Posterior cingulate gyrus (tissue), 11 donors: ENCODE measurements at places on chromosomes 1 and 21.

GRCh38 chr1:209629621-209630382, 22.4 kb downstream of the LAMB3 start:
- peak; percentile 49 for DNase-seq

DNA sequence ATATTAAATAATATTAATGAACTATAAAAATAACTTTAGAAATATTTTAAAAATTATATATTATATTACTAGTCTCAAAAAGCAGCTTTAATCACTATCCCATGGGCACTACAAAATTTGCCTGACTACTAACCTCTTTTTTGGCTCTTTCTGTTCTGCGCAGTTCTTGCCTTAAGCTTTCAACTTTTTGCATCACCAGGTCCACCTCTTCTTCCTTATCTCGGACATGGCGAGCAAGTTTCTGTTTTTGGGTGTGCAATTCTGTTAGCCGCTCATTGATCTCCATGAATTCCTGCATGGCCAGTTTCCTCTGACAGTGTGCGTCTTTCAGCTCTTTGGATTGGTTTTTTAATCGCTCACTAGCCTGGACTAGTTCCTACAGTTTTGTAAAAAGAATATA, 172.4 kb downstream of the COQ8A start:
- DNase-seq: no peak

GRCh38 chr1:166920561-166921475, 44.8 kb upstream of the TADA1 start:
- DNase-seq: peak; percentile 86

DNA sequence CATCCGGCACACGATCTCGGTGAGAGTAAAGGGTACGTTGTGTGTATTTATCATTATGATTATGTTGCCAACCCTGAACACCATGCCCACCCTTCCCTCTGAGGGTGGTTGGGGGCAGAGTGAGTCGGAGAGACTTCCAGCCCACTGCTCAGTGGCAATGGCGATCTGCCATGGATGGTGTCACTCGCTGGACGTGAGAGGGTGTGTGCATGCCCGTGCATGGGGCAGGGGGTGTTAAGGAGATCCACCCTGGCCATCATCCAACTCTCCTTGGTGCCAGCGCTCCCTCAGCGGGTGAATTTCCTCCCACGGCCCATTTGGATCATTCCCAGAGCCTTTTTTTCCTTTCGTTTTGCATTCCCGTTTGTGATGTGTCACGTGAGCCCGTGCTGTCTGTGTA, 74.1 kb upstream of the CNTN2 start:
- DNase-seq: no peak

DNA sequence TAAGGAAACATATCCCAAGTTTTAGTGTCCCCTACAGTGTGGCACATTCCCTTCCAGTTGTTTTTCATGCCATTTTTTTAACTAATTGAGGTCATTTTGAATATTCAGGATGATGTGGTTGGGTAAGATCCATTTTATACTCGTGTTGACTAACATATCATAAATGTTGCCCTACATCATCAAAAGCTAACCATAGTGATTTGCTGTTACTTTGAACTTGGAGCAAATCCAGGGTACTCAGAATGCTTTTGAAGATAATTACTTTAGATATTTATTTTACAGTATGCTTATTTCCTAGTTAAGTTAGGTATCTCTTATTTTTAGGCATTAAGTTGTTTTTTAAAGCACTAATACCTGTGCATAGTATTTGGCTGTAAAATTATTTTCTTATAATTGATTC, 57.8 kb downstream of the DYRK1A start:
- DNase-seq: no peak

DNA sequence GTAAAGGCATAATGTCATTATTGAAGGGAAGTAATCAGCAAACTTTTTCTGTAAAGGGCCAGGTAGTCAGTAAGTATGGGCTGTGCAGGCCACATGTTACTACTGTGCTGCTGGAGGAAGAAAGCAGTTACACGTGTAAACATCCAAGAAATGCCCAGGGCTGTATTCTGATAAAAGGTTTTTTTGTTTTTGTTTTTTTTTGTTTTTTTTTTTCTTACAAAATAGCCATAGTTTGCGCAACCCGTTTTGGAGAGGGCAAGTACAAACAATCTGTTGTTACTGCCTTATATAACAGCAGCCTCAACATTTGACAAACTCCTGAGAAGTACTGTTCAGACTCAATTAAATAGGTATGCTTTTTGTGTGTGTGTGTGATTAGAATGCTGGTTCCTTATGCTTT, 26.7 kb upstream of the MTMR11 start:
- no peak for DNase-seq

GRCh38 chr21:30733026-30733425, 14.0 kb downstream of the KRTAP21-2 start:
- no peak for DNase-seq

- DNase-seq: no peak
Measured at GRCh38 chr1:119865627-119866026, 30.7 kb downstream of the ADAM30 start.

GRCh38 chr1:27154469-27154990, 395 bp downstream of the SLC9A1 start:
- no peak for DNase-seq

- DNase-seq: no peak
Measured at GRCh38 chr1:157785248-157785647, 8.3 kb upstream of the FCRL2 start.

GRCh38 chr21:24899138-24899537, 708.1 kb downstream of the MRPL39 start:
- no peak for DNase-seq

DNA sequence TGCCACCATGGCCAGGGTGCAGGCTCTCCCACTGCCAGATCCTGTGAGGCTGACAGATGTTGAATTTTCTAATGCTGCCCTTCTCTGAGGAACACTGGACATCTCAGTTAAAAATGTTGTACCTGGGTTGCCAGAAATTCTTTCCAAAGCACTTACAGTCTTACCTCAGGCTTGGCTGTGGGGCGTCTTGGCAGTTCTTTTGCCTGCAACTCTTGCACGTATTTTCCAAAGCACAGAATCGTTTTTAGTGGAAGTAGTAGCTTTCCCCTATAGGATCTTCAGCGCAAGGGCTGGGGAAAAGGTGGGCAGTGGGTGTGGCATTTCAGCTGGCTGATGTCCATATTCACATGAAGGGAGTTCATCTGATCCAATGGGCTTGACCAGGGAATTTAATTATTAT, 53.9 kb downstream of the EDN2 start:
- DNase-seq: peak; percentile 10

DNA sequence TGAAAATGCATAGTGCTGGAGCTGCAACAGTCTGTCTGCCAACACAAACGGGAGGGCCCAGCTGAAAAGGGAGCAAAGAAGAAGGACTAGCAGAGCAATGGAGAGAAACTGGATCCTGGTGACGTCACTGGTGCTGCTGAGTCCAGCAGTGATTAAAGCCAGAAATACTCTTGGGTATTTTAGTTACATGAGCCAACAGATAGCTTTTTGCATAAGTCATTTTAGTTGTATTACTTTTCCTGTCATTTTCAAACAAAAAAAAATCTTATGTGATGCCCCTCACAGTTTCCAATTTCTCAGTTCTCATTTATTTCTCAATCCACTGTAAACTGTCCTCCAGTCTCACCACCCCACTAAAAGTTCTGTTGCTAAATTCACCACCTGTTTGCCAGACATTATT, 38.7 kb upstream of the NEK7 start:
- no peak for DNase-seq

DNA sequence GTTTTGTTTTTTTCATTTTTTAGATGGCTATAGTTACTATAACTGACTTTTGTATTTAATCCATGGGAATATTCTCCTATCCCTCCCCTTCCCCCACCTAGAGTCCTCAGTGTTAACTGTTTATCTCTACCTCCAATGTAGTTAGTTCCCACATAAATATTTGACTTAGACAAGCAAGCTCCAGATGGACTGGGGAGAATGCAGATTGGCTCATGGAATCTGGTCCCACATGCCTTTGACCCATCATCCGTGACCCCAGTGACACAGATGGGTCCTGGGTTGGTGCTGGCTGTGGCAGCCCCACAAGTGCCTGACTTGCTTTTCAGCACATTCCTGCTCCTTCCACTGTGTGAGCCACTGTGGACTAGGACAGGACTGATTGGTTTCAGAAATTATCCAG, 41.8 kb downstream of the ATP2B4 start:
- no peak for DNase-seq

GRCh38 chr1:40981691-40982448, 2.4 kb downstream of the CTPS1 start:
- no peak for DNase-seq

DNA sequence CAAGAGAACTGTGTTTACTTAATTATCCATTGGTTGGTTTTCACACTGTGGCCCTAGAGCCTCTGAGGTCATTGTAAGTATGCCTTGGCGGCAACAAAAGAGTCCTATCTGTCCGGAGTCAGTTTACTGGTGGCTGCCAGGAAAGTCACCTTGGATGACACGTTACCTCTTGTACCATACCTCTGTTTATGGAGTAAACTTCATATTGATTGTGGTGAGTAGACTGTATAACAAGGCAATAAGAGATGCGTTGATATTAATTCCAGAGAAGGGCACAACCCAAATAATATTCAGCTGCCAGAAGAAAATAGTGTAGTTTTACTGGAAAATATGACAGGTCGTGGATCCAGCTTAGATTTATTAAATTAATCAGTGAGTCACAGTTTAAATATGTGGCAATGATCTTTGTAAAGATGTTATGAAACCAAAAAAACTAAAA, 20.4 kb upstream of the KIF14 start:
- no peak for DNase-seq

GRCh38 chr1:212979340-212980122, 29.2 kb downstream of the VASH2 start:
- no peak for DNase-seq

- no peak for DNase-seq
Measured at GRCh38 chr21:36910581-36911307, 55.7 kb downstream of the HLCS start.

- no peak for DNase-seq
Measured at GRCh38 chr1:8285103-8285502, 32.8 kb upstream of the SLC45A1 start.

DNA sequence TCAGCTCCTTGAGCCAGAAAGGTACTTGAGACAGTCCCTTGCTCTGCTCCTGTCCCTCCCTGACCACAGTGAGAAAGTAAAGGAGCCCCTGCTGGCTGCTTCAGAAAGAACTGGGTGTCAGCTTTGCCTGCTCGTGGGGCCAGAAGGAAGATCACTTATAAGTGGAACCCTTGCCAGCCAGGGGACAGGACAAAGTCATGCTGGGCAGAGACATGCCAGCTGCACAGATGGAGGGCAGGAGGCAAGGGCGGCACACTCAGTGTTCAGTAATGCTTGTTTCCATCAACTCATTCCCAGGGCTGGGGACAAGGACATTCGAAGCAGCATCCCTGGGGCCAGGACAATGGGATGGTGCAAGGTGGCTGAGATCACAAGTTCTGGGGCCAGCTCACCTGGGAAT, 41.8 kb downstream of the NTPCR start:
- no peak for DNase-seq

DNA sequence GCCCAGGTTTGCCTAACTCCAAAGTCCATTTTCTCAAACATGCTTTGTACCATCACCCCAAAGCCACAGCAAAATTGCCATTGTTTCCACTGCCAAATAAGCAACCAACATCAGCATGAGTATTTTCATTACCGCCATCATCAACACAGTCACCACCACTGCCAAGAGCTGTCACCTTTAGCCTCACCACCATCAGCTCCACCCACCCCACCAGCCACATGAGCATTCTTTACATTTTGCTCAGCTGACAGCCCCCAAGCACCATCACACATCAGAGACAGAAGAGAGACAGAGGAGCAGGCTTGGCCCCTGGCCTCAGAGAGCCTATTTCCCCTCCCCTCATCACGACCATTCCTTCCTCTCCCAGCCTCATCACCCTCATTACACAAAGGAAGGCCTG, 42.7 kb downstream of the TAS1R2 start:
- DNase-seq: no peak

DNA sequence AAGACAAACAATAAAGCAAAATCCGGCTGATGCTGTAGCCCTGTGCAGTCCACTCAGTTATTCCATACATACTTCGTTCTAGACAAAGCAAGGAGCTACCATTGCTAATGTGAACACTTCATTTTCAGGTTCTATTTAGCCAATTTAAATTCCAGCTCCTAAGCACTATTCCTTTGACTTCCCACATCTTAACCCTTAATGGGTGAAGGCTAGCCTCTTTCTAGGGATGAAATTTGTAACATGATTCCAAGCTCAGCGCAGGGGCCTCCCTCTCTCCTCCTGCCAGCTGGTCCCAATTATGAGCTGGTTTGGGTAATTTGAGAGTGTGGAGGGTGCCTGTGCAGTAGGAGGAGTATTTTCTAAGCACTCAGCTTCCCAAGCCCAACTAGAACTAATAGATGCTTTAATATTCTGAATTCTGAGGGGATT, 53.9 kb upstream of the PTGFRN start:
- DNase-seq: no peak

- DNase-seq: no peak
Measured at GRCh38 chr21:37582590-37582989, 216.0 kb downstream of the DYRK1A start.

GRCh38 chr1:2786329-2787162, 14.9 kb downstream of the TTC34 start:
- DNase-seq: peak; percentile 52

DNA sequence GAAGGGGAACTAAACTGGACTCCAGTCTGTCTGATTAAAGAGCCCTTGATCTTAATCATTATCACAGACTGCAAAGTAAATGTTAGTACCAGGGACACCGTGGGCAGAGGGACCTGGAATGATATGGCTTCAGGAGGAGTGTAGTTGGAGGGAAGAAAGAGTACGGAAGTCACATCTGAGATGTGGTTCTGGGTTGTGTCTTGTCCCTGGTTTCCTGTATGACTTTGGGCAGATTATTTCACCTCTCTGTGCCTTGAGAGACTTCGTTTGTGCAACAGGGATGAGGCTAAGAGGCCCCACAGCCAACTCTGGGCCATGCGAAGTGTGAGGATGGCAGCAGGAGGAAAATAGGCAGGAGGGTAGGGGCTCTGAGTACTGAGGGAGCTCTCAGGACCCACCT, 76.1 kb upstream of the SLC2A1 start:
- DNase-seq: no peak

- no peak for DNase-seq
Measured at GRCh38 chr1:235069176-235069575, 59.5 kb downstream of the TOMM20 start.

DNA sequence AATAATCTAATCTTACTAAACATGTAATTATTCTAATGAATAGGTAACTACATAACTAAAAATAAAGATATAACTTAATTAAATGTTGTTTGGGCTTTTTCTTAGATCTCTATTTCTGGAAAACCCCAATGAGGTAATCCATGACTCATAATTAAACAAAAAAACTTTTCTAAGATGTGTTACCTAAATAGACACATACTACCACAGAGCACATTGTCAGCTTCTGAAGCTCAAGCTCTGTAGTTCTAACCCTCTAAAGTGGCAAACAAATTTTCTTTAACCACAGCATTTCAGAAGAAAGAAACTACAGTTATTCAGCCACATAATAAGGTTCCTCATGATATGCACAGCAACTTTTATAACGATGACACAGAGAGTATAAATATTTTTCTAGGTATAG, 4.2 kb downstream of the OR6K3 start:
- DNase-seq: no peak
